Ovary (tissue), 10 donors: ENCODE measurements at places on chromosomes 7 and 10. TPM values are rescaled to one million over a fixed set of nuclear protein-coding genes. Genes with fewer than 3 reads are reported as not detected.

Gene FBXO24
- 2.2 TPM for total RNA-seq

Gene CLIP2
- total RNA-seq = 40.3 TPM

Gene CDNF
- total RNA-seq = 5.8 TPM

Gene DYNC1I1
- total RNA-seq = 8.4 TPM

GRCh38 chr7:149196151-149196704, 882 bp downstream of the ZNF282 start:
- H3K4me1 ChIP-seq = peaks cover 6% of the 10 kb centered on the region
- no peak for DNase-seq
- peak overlapping the region; percentile 69 for H3K27ac ChIP-seq
- H3K36me3 ChIP-seq = no peaks in the 10 kb centered on the region

Gene SLC26A3
- total RNA-seq = not detected

GRCh38 chr10:6478722-6479121, 101.4 kb downstream of the PRKCQ start:
- no peaks in the 10 kb centered on the region for H3K36me3 ChIP-seq
- no peak for DNase-seq
- peaks cover 2% of the 10 kb centered on the region for H3K4me1 ChIP-seq
- H3K27ac ChIP-seq = no peak overlapping the region
- no peak overlapping the region for H3K4me3 ChIP-seq

DNA sequence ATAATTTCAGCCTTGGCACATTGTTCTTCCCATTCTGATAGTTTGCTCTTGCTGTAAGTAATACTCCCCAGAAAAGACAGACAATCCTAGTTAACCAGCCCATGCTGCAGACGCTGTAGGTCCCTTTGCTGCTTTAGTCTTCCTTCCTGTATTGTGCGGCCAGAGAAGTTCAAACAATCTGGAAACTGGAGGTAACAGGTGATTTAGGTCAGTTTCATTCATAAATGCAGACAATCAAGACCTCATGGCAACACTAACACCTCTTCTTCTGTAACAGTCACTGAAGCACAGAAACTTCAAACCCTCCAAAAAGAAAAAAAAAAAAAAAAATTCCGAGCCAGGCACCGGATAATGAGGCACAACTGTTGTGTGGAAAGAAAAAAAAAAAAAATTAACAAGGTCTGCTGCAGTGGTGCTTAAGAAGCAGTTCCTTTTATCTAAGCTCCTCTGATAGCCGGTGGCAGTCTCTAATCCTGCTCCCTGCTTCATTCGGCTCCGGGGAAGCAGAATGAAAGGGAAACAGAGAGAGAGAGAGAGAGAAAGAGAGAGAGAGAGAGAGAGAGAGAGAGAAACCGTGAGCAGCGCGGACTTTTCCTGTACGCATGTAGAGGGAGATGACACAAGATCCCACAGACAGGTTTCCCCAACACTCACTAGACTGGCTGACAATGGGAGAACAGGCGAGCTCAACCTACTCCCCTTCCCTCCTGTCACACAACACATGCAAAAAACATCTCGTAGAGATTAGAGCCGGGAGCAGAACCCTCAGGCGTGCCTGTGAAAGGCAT, at the start of gene SEMA3A:
Gene SEMA3A (minus strand): TSS at position 306 of the 788 bp plus-strand sequence. CDS start 203 bp downstream, at position 103.
- no peak for DNase-seq
- no peaks in the 10 kb centered on the region for H3K27me3 ChIP-seq
- H3K4me3 ChIP-seq = peak within 1 kb of the TSS; percentile 1
- no peaks in the 10 kb centered on the region for H3K36me3 ChIP-seq
- no peaks in the 10 kb centered on the region for H3K4me1 ChIP-seq

Gene MAGI2
- total RNA-seq = 20.3 TPM

DNA sequence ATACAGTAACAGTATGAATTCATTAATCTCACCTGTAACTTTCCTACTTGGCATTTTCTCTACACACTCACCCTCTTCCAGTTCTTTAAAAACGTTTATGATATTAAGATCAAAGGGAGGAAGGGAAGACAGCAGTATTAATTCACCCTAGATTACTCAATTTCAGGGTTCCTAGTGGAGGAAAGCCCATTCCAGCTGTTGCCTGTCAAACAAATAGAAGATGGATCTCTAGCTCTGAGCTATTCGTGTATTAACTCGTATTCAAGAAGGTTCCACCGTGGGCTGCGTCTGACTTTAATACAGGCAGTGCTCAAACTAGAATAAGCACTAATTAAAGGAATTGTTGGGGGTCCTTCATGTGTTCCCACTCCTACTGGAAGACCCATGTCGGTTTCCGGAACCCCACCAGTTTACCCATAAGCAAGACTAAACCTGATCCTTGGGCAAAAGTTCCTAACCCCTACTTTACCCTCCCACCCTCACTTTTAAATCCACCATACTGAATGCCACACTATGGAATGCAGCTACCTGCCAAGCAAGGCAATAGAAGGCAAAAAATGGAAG, 2.1 kb downstream of the NANOS1 start:
- peaks cover 4% of the 10 kb centered on the region for H3K4me1 ChIP-seq
- DNase-seq = no peak
- H3K4me3 ChIP-seq = no peak overlapping the region
- no peak overlapping the region for H3K27ac ChIP-seq
- H3K36me3 ChIP-seq = no peaks in the 10 kb centered on the region

GRCh38 chr7:98458090-98458875, 57.4 kb upstream of the BAIAP2L1 start:
- no peak overlapping the region for H3K27ac ChIP-seq
- H3K4me3 ChIP-seq = no peak overlapping the region
- H3K36me3 ChIP-seq = no peaks in the 10 kb centered on the region
- no peaks in the 10 kb centered on the region for H3K4me1 ChIP-seq

Gene PRPS1L1
- not detected for total RNA-seq

GRCh38 chr10:94274142-94274787, 88.5 kb downstream of the NOC3L start:
- peaks cover 8% of the 10 kb centered on the region for H3K4me1 ChIP-seq
- no peak overlapping the region for H3K27ac ChIP-seq
- H3K27me3 ChIP-seq = no peaks in the 10 kb centered on the region
- no peaks in the 10 kb centered on the region for H3K36me3 ChIP-seq
- H3K4me3 ChIP-seq = no peak overlapping the region

Gene OR6B1
- total RNA-seq = not detected

GRCh38 chr7:66609176-66609575, 19.5 kb upstream of the KCTD7 start:
- H3K4me3 ChIP-seq = no peak overlapping the region
- H3K4me1 ChIP-seq = no peaks in the 10 kb centered on the region
- H3K27ac ChIP-seq = no peak overlapping the region
- DNase-seq = no peak

DNA sequence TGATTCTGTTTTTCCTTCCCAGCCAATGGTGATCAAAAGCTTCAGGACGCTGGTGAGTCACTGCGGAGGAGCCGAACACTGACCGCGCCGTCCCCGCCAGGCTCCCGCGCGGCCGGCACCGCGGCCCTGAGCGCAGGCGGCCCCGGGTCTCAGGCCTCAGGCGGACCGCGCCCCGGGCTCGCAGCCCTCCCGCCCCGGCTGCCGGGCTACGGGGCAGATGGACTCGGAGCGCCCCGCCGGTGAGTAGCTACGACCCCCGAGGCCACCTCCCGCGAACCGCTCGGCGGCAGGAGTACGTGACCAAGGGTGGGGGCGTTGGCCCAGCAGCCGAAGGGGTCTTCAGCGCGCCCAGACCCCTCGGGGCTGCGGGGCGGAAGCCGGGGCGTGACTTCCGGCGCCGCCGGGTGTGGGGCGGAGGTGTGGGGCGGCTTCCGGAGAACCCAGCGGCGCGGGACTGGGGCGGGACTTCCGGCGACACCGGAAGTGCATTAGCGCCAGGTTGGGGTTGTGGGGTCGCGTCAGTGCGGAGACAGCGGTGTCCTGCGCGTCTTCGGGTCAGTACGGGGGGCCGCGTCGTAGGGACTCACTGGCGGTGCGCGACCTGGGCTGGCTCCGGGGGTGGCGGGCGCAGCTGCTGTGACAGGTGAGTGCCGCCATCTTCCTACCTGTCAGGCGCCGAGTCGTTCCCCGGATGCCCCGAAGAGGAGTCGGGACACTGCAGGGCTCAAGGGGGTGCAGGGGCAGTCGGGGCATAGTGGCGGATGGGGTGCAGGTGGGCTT, at the start of gene WDR37:
Gene WDR37 (plus strand): TSS at position 60 of the 780 bp plus-strand sequence. CDS start 15,771 bp downstream, outside the sequence.
- H3K27ac ChIP-seq = peak within 1 kb of the TSS; percentile 93
- H3K27me3 ChIP-seq = no peaks in the 10 kb centered on the region
- H3K4me3 ChIP-seq = peak within 1 kb of the TSS; percentile 69
- H3K36me3 ChIP-seq = no peaks in the 10 kb centered on the region

Gene CACNB2
- total RNA-seq = 23.8 TPM

Gene MSMB
- not detected for total RNA-seq

DNA sequence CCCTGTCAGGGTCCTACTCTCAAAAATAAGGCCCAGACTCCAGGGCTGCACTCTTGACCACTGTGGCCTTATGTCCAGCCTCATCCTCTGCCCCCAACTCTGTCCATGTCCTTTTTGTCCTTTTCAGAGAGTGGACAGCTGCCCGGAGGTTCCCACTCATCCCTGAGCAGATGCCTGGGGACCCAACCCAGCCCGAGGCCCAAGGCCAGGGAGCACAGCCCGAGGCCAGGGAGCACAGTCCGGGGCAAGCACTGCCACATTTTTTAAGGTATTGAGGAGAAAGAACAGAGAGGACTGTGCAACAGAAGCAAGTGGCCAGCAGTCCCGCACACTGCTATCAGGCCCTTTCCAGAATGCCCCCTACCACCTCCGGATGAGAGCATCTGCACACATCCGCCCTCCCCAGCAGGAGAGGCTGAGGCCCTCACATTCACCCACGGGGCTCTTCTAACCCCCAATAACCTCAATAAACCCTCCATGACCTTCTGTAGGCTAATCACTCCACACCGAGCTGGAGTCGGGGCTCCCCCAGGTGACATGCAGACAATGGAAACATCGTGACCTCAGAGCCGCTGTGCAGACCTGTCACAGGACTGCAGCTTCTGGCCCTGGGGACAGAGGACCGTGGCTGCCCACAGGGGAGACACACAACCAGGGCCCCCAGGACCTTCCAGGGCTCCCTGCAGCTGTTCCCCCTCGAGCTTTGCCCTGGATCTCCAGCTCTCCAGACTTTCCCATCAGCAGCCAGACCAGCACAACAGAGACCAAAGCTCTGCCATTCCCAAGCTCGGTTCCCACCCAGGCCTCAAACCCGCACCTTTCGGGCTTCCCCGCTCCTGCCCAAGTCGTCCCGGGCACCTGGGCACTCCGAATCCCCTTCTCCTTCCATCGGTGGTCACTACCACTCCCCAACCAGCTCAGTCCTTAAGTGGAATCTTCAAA, 51.4 kb downstream of the CAMK2B start:
- H3K4me3 ChIP-seq = no peak overlapping the region
- H3K27me3 ChIP-seq = no peaks in the 10 kb centered on the region
- H3K27ac ChIP-seq = no peak overlapping the region

Gene CALCR
- total RNA-seq = not detected

GRCh38 chr7:156545979-156546378, 94.6 kb upstream of the RNF32 start:
- no peaks in the 10 kb centered on the region for H3K4me1 ChIP-seq
- no peaks in the 10 kb centered on the region for H3K36me3 ChIP-seq
- no peak overlapping the region for H3K27ac ChIP-seq

DNA sequence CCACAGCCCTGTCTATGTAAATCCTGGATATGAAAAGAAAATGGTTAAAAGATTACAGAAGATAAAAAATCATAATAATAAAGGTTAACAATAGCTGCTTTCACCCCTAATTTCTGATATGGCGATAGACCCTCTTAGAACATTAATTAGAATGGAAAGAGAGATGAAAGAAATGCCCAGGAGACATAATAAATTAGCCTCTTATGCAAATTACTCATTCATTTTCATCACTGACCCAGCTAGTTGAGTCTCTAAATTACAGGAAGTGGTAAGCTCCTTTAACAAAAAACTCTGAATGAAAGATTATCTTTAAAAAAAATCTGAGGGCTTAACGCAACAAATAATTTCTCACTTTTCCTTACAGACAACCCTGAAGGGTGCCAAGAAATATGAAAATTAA, 12.4 kb downstream of the GFRA1 start:
- no peak for DNase-seq
- no peak overlapping the region for H3K27ac ChIP-seq
- no peak overlapping the region for H3K4me3 ChIP-seq
- H3K36me3 ChIP-seq = no peaks in the 10 kb centered on the region
- peaks cover 8% of the 10 kb centered on the region for H3K4me1 ChIP-seq
- no peaks in the 10 kb centered on the region for H3K27me3 ChIP-seq

DNA sequence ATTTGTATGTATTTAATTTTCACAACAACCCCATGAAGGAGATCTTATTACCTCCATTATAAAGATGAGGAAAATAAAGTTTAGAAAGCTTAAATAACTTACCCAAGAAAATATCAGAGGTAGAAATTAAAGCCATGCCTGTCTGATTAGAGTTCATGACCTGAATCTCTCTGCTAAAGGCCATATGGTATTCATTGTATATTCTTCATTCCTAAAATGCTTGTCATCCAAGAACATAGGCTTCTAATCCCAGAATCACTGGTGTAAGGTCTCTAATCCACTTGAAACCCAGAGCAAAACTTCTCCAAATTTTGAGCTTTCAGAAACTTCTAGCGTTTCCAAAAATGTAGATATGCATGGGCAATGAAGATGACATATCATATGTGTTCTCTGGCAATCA, 72.3 kb upstream of the YAE1 start:
- no peaks in the 10 kb centered on the region for H3K36me3 ChIP-seq
- H3K4me1 ChIP-seq = no peaks in the 10 kb centered on the region
- no peak overlapping the region for H3K4me3 ChIP-seq
- no peak for DNase-seq
- H3K27ac ChIP-seq = no peak overlapping the region
- no peaks in the 10 kb centered on the region for H3K27me3 ChIP-seq

DNA sequence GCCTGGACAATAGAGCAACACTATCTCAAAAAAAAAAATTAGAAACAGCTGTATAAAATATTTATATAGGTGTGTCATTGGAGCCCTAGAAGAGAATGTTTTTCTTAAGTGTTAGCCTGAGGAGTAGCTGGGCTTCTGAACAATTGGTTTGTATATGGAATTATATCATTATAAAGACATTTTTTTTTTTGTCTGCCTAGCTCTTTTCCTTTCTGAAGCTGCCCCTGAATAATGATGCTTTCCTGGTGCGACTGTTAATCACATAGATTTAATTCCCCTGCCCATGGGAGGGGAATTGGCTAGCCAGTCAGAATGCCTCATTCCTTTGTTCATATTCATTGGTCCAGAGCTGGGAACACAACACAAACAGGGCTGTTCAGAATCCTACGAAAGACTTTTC, 13.9 kb upstream of the ABCC2 start:
- H3K4me1 ChIP-seq = no peaks in the 10 kb centered on the region
- no peaks in the 10 kb centered on the region for H3K27me3 ChIP-seq
- H3K4me3 ChIP-seq = no peak overlapping the region
- no peak overlapping the region for H3K27ac ChIP-seq
- no peak for DNase-seq

DNA sequence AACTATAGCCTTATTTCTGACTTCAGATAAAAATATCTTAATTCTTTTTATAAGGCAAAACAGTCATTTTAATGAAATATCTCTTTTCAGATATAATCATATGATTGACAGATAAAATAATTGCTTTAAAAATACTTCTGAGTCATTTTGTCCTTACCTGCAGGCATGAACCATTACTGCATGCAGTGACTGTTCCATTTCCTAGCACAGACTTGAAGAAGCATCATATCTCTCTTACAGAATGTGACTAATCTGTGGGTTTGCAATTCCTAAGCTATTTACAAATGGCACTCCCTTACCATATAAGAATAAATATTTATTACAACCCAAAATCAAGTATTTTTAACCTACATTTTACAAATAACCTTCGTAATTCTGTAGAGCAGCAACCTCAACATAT, 120.7 kb downstream of the SRPK2 start:
- peaks cover 2% of the 10 kb centered on the region for H3K4me1 ChIP-seq
- H3K27me3 ChIP-seq = no peaks in the 10 kb centered on the region
- DNase-seq = no peak
- no peaks in the 10 kb centered on the region for H3K36me3 ChIP-seq
- H3K4me3 ChIP-seq = peak overlapping the region; percentile 37

- no peak overlapping the region for H3K27ac ChIP-seq
- H3K4me1 ChIP-seq = no peaks in the 10 kb centered on the region
- no peak for DNase-seq
- no peak overlapping the region for H3K4me3 ChIP-seq
These were observed 39.2 kb upstream of the OTUD1 start for GRCh38 chr10:23399701-23400144.

Gene CC2D2B
- 0.92 TPM for total RNA-seq
